ENCODE measurements at places on chromosomes 7 and 10.

DNA sequence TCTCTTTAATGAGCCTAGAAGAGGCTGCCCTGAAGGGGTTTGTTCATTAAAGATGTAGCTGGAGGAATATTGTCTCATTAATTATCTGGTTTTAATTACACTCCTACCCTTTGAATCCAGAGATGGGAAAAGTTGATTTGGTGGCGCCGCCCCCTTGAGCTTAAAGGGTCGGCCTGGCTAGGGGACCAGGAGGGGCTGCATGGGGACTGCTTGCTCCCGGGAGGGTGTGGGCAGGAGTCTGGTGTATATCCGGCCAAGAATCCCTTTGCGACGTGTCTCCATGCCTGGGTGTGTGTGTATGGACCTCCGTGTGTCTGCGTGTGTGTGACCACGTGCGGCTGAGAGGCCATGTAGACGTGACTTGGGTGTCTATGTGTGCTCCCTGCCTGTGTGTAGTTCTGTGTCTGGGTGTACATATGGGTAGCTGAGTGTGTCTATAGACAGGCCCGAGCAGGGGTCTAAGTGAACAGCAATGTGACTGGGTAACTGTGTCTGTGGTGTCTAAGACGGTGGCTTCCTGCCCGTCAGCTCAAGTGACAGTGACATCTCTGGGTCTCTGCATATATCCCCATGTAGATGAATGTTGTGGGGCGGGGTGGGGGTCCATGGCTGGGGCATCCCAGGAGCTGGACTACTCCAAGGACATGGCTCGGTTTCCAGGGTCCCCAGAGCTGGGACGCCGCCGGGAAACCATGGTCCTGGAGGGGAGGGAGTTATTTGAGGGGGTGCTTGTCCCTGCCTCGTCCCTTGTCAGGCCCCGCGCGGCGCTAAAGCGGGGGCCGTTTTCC lies 10.7 kb downstream of the LBX1 start:
- DNase-seq = no peak

- DNase-seq = no peak
These were observed 48.0 kb downstream of the THNSL1 start for GRCh38 chr10:25064401-25064800.

DNA sequence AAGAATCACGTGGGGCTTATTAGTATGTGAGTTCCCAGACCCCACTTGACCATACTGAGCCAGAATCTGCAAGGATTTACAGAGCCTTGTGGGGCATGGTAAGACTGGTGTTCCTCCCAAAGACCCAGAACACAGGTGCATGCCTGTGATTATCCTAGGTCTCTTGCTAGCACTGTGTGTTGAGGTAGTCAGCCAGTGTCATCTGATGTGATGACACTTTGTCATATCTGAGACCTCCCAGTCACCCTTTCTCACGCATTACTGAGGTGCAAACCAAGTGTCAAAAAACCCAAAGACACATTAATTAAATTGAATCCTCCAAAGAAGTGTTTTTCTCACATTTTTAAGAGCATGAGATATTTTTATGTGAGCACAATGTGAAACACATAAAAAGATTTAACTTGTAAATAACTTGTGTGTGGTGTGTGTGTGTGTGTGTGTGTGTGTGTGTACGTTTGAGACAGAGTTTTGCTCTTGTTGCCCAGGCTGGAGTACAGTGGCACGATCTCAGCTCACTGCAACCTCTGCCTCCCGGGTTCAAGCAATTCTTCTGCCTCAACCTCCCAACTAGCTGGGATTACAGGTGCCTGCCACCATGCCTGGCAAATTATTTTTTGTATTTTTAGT lies 162.0 kb upstream of the PRPS1L1 start:
- DNase-seq = no peak

GRCh38 chr7:1897861-1898627 lies 228.0 kb downstream of the ELFN1 start:
- no peak for DNase-seq

DNA sequence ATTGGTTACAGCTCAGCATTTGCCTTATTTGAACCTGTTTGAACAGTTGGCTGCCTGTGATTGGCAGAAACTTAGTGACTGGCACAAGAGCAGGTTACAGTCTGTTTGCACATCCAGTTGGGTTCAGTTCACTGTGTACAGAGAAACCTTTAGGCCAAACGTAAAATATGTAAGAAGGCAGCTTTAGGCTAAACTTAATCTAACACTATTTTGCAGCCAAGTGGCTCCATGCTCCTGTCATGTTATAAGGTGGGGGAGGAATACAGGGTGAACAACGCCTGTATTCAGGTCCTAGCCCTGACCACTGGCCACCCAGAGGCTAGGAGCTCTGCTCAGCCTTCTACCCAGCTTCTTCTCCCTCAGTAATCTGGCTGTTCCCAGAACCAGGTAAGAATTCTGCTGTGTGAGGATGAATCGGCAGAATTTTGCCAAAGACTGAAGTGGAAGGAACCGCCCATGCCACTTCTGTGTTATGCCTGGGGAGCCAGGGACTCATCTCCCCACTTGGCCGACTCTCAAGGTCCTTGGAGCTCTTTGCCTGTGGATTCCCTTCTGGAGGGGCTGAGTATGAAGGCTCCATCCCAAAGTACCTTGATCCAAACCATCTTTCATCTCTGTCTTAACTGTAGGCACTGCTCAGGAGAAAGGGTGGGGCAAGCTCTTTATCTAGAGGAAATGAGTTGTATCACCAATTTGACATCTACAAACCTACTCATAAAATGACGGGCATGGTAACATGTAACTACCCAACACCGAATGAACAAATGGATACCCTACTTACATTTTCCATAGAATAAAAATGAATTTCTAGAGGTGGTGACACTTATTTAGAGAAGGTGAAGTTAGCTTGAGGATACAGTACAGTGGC lies 164.4 kb upstream of the NAMPT start:
- no peak for DNase-seq

- no peak for DNase-seq
These were observed 521.1 kb upstream of the POT1 start for GRCh38 chr7:125450749-125451148.

DNA sequence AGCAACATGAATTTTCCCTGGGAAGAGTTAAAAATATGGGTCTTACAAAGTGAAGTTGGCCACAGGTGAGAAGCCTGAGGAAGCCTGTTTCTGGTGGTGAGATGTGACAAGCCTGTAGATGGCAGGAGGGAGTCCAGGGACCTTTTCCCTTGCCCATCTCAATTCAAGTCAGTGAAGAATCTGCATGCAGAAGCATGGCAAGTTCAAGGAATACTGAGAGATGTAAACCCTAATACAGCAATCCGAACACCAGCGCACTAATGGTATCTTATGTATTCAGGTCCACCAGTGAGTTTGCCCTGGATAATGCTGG lies 73.6 kb downstream of the RHOBTB1 start:
- DNase-seq = no peak

DNA sequence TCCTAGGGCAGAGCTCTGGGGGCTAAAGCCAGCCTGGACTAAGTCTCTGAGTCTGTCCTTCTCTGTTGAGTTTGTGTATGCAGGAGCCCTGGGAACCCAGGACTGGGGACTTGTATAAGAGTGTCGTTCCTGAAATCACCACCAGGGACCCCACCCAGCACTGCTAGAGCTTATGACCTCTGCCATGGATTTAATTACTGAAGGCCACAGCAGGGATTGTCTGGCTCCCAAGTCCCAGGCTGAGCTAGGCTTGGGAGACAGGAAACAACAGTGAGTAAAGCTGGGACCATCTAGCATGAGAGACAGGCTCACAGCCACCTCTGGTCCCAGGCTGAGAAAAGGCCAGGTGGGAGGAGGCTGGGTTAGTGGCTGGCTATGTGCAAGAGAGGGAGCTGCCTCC lies 1.4 kb upstream of the TSPAN15 start:
- DNase-seq = no peak
